ENCODE measurements at places on chromosomes 5 and 9.

GRCh38 chr5:175654339-175654738 lies 3.5 kb upstream of the HRH2 start:
- no peak for DNase-seq

- DNase-seq, result no peak
These were observed 82.8 kb downstream of the DAP start for GRCh38 chr5:10678244-10678643.

- DNase-seq, result no peak
These were observed 161.4 kb downstream of the ALDH1A1 start for GRCh38 chr9:72791436-72791835.

DNA sequence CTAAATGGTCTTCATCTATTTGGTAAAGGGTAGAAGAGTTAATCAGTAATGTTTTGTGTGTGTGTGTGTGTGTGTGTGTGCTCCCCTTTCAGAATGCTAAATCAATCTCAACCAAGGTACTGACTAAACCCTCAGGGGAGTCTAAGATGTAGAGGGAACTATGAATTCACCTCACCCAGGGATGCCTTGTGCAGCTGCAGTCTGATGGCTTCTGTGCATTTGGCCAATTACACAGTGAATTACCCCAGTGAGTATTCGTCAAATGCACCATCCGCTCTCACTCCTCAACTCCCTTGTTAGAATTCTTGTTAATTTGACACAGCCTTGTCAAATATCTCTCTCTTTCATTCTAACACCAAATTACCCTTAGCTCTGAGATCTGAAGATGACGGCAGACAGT lies 234.6 kb downstream of the GABRB2 start:
- no peak for DNase-seq

- DNase-seq, result no peak
These were observed 530 bp downstream of the BBLN start for GRCh38 chr9:128160603-128160987.
